ENCODE measurements at places on chromosomes 5 and 9.

GRCh38 chr5:133635051-133635450 lies 22.7 kb upstream of the FSTL4 start:
- DNase-seq = no peak

- no peak for DNase-seq
Measured at GRCh38 chr5:108942701-108943100, 195.0 kb downstream of the FER start.

- peak; percentile 92 for DNase-seq
Measured at GRCh38 chr5:88680253-88681132, 202.5 kb downstream of the MEF2C start.

DNA sequence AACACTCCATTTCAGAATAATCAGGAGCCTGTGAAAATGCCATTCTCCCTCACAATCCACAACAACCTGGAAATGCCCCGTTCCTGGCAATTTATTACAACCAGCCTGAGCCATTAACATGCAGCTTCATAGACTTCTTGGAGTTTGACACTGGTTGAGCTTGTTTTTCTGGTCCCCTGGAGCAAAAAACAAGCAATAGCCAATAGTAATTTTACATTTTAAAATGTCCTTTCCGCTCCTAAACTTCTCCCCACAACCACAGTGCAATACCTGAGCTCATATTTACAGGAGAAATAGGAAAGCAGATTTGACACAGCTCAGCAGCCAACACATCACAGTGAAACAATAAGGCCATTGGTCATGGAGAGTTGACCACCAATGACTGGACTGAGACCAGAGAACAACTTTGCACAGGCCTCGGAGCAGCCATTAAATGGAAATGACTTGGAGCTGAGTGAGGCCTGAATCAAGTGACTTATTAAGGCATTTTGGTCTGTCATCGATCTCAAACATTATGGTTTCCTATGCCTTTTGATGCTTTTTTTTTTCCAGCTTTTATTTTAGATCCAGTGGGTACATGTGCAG lies 73.0 kb downstream of the ENC1 start:
- no peak for DNase-seq

Measured in glutamatergic neuron (in vitro differentiated cells).